ENCODE measurements at places on chromosomes 2 and 18. TPM values are rescaled to one million over a fixed set of nuclear protein-coding genes. Genes with fewer than 3 reads are reported as not detected.

DNA sequence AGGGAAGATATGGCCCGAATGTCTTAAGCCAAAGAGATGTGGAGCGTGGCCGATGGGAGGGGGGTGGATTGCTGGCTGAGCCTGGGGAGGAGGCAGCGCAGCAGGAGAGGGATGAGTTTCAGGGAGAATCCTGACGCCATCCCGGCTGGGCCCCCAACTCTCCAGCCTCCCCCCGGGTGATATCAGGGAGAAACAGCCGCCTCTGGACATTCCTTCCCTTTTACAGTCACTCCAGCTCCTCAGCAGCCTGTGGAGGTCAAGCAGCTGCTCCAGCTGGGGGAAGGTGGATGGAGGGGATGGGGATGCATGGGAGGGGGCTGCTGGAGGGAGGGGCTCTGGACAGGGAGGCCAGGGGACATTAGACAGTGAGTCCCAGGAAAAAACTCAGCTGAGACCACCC, 9.5 kb upstream of the DES start:
- DNase-seq: no peak

DNA sequence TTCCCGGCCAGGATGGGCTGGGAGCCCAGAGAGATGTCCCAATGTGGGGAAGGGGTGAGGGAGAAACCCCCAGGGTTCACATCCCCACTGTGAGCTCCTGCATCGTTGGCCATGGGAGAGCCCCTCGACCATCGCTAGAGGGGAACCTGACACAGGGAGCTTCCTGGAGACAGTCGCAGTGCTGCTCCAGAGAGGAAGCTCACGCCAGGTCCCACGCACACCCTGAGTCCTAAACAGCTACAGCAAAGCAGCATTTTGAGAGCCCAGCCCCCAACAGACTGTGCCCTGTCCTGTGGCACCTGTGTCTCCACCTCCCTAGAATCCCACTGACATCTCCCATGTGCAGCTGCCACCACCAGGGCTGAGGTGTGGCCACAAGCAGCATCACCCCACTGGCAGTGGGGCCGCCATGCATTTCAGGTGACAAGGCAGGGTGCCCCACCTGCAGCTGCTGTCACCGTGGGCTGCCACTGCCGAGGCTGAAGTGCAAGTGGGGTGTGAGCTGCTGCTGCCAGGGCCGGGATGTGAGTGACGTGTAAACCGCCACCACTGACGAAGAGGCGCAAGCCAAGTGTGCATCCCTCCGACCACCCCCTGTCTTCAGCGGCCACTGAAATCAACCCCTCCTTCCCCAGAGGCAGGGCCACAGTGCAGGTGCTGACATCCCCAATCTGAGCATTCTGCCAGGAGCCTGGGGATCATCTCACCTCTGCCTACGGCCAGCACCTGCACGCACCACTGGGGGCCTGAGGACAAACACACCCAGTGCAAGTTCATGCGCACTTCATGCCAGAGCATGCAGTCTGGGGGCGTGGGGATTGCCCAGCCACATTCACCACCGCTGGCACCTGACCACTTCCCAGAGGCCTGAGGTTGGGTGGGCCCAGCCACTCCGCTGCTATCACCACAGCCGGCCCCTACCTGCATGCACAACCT, 467.7 kb upstream of the SALL3 start:
- no peak for DNase-seq

DNA sequence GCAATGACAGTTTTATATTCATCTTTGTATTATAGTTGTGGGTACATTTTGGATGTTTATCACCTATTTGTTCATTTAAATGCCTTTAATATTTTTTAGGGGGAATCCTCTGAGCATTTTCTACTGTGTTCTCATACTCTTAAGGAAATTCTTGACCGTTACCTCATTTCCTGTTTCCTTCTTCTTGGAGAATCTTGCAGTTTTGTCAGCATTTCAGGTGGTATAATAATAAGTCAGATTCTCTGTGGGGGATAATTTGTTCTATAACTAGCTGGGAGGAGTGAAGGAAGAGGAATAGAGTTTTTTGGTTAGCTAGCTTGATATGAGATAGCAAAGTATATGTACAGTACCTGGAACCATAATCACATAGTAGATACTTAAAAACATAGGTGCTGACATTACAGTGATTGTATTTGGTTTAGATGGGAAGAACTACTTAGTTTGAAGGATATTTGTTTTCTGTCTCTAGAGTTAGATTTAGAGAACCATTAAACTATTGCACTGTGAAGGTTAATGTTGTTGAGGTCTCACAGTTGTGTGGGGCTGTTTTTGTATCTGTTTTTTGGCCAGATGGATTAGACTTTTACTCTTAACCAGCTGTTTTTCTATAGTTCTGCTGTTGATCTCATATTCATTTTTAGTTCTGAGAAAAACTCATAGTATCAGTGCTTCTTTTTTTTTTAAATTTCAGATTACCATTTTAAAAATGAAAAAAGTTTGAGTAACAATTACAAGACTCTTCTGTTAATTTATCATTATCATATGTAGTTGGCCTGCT, 14.2 kb downstream of the MTX2 start:
- DNase-seq: no peak

DNA sequence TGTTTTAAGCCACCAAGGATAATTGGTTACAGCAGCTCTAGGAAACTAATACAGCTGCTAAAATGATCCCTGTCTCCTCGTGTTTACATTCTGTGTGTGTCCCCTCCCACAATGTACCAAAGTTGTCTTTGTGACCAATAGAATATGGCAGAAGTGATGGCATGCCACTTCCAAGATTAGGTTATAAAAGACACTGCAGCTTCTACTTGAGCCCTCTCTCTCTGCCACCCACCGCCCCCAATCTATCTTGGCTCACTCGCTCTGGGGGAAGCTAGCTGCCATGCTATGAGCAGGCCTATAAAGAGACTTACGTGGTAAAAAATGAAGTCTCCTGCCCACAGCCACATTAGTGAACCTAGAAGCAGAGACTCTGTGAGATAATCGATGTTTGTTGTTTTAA, 3.5 kb upstream of the IL1F10 start:
- DNase-seq: no peak

- no peak for DNase-seq
Observed at GRCh38 chr2:16828828-16829160, 163.2 kb upstream of the CYRIA start.

- DNase-seq: no peak
Observed at GRCh38 chr2:230951396-230951795, 26.4 kb upstream of the GPR55 start.

GRCh38 chr2:77566582-77566981, 44.4 kb upstream of the LRRTM4 start:
- no peak for DNase-seq

DNA sequence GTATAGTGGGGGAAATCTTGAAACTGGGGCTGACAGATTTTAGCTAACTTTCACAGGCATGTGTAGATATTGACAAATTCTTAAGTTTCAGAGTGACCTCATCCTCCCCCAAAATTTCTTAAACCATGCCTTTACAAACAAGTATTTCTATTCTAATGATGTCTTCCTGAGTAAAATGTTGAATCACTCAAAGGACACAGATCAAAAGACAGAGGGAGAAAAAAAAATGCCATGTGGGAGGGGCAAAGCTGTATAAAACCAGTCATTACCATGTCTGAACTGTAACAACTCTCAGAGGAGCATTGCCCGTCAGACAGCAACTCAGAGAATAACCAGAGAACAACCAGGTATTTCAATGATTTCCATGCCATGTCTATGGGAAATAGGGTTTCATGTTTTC, at the start of gene SERPINB2:
SERPINB2 (plus strand) TSS at position 282 of the 400 bp plus-strand sequence. CDS start 3,740 bp downstream, outside the sequence.
- no peak for DNase-seq

Gene CYRIA
- 2.0 TPM for total RNA-seq

Gene EMX1
- not detected for total RNA-seq

- no peak for DNase-seq
Observed at GRCh38 chr2:38467768-38468455, 90.8 kb upstream of the ATL2 start.

Gene CENPA
- 0.39 TPM for total RNA-seq

Gene RGPD4
- 0.42 TPM for total RNA-seq

GRCh38 chr2:236180076-236180816, 12.1 kb upstream of the GBX2 start:
- DNase-seq: no peak

- DNase-seq: no peak
Observed at GRCh38 chr2:230124235-230124634, 55.5 kb upstream of the SLC16A14 start.

DNA sequence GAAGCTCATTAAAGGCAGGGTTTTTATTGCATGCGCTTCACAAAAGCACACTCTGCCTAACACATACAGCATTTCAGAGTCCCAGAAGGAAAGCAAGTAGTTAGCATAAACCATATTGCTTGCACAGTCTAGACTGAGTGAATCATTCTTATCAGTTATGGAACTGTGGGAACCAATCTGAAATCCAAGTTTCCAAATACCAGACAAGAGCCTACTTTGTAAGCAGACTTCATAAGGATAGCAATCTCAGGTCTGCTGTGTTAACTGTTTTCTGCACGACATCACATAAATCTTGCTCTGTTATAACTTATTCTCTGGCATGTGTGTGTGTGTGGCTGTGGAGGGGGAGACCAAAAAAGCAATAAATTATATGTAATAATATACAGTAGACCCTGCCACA, 608.1 kb upstream of the REG3G start:
- no peak for DNase-seq

GRCh38 chr2:180573951-180574350, 406.5 kb upstream of the UBE2E3 start:
- DNase-seq: no peak

Gene CPS1
- 0.72 TPM for total RNA-seq

- DNase-seq: no peak
Observed at GRCh38 chr18:79490626-79491041, 94.9 kb downstream of the NFATC1 start.

Gene IL1RL2
- total RNA-seq: not detected

Gene CCBE1
- total RNA-seq: not detected

Gene CYS1
- not detected for total RNA-seq

Gene MYO5B
- not detected for total RNA-seq

Gene CAPN14
- 0.08 TPM for total RNA-seq

DNA sequence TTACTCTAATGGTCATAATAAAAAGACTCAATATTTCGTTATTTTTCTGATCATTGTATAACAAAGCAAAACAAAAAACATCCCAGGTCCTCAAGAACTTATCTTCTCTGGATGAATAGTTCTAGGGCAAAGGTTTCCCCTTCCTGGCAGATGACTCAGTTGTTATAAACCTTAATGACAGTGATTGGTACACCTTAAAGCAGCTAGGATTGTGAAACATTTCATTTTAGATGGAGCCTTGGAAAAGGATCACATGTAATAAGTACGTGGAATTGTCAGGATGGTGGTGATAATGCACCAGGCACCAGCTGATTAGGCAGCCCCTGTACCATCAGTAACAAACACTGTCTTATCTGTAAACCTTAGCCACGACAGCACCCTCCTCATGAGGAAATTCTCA, 47.2 kb downstream of the MEP1B start:
- DNase-seq: no peak

Gene MATN3
- total RNA-seq: not detected

DNA sequence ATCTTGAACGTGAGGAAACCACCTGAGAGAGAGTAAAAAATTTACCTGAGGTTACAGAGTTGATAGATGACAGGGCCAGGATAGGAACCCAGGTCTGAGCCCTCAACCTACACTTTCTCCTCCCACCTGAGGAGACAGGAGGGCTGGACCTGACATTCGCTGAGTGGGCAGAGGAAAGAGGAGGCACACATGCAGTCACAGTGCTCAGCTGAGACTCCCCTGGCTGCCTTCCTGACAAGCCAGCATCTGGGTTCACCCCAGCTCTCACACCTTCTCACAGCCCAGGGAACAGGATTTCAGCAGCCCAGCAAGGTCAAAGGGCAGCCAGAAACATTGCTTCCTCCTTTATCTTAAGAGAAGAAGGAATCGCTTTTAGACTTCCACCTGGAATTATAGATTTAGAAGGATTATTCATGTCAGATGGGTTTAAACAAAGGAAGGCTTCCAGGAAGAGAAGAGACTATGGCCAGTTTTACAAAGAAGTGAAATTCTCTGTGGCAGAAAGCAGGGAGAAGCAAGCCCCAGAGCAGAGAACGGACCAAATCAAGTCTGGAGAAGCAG, 18.1 kb upstream of the PKDCC start:
- DNase-seq: no peak

DNA sequence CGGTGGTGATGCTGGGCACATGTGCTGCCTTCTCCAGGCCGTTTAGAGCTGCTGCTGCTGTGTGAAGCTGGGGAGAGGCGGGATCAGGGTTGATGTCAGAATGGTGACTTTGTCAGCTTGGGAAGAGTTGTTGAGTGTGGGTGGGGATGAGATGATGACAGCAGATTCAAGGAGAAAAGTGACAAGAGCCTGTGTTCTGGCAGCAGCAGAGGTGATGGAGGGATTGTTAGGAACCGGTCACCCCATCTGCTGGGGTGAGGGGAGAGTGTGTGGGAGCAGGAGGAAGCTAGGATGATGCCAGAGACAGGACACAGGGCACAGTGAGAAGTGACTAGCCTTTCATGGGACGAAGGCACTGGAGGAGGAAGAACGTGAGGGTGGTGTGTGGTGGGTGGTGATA, 345.5 kb downstream of the RNF144A start:
- DNase-seq: no peak

Gene LCT
- total RNA-seq: not detected

- DNase-seq: no peak
Observed at GRCh38 chr2:202566286-202566685, 68.5 kb upstream of the FAM117B start.

Gene TSHZ1
- 23.4 TPM for total RNA-seq

Gene FAM228A
- not detected for total RNA-seq

DNA sequence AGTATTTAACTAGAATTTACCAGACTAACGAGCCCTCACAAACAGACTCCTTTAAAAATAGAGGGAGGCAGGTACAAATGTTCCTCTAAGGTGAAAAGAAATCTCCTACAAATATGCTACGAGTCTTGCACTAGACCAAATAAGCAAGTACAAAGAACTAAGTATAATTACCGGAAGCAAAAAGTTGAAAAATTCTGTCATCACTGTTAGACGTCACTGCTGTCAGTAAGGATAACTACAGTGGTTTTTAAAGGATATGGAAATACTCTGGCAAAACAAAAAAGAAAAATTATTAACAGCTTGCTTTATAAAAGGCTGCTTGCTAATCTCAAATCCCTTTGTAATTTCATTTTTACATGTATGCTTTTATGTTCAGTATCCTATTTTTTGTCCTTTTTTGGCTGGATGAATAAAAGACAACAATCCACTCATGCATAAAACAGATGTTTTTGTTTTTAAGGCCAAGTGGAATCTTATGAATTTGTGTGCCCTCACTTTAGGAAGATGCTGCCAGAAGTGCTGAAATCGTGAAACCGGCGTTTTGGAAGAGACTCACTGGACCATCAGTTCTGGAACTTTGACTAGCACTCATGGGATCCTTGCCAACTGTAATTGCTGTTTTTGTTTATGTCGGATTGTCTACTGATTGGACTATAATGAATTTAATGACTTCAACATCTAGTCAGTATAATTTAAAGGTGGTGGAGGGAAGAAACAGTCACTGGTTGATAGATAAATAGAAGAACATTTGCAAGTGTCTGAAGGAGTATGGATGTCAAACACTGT, 6.7 kb downstream of the ZNF521 start:
- no peak for DNase-seq

Gene TDRD15
- not detected for total RNA-seq

Gene TWIST2
- not detected for total RNA-seq

Gene DNAH6
- 0.30 TPM for total RNA-seq

- no peak for DNase-seq
Observed at GRCh38 chr2:236665572-236666118, 96.0 kb downstream of the ACKR3 start.
